ENCODE measurements at places on chromosomes 5 and 9.

DNA sequence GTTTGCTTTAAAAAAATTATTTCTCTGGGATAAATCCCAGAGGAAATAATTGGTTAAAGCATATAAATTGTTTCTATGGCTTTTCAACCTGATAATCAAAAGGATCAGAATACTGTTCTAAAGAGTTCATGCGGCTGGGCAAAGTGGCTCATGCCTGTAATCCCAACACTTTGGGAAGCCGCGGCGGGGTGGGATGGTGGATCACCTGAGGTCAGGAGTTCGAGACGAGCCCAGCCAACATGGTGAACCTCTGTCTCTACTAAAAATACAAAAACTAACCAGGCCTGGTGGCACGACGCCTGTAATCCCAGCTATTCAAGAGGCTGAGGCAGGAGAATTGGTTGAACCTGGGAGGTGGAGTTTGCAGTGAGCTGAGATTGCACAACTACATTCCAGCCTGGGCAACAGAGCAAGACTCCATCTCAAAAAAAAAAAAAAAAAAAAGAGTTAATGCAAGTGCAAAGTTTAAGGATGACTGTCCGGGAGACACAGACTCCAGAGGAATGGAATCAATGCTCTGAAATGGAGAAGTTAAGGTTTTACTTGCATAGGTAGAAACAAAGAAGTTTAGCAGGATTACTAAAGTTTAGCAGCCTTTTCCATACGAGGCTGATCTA, 16.6 kb upstream of the GRHPR start:
- no peak for DNase-seq

GRCh38 chr5:22567983-22568382, 285.2 kb downstream of the CDH12 start:
- DNase-seq = no peak

DNA sequence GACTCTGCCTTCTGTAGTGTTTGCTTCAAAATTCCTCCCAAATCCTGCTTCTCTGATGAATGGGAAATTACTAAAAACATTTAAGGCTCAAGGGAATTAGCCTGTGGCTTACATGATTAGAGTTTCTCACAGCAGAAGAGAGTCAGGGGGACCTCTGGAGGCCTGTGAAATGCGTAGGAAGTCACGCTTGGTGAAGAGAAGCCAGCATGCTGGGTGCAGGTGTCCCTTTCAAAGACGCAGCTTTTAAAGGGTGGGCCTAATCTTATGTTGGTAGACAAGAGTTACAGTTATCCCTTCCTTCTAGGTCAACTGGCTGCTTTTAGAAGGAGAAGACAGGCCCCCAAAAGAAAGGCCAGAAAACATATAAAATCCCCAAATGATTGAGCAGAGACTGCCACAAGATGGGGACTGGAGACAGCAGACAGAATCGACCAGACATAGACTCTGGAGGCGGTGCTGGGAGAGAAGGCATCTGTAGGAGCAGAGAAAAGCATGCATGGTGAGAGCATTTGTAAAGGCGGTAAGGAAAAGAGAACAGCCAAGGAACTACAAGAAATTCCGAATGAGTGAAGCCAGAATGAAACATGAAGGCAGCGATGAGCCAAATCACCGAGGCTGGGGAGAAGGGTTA, 42.3 kb downstream of the B4GALT1 start:
- DNase-seq = no peak

DNA sequence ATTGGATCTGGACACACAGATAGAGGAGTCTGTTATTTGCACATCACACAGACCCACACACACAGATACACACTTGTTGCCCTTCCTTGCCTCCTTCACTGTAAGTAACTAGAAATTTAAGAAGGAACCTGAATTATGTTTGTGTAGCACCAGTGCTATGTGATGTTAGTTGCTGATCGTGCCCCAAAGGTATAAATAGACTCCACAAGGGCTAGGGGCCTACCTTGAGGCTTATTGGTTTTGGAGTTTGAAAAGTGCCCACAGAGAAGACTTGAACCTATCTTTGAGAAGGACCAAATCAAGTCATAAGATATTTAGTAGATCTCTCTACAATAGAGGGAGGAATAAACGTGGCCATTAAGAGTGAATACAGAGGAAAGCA, 8.8 kb upstream of the TGFBI start:
- DNase-seq = no peak

DNA sequence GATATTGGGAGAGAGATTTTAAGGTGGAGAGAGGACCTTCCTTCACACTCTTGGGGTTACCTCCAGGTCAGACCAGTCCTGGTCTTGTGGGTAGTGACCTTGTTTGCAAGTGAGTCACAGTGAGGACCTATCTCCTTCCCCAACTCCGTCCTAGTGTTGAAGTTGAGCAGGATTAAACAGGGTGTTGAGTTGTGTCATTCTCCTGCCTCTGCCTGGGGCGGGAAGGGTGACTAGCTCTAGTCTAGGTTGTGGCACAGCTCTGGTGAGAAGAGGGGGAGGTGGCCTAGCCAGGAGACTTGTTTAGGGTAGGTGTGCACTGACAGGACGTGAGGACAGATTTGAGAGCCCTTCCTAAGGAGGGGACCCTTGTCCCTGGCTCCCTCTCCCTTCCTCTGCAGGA, 119.6 kb upstream of the PITX1 start:
- no peak for DNase-seq

DNA sequence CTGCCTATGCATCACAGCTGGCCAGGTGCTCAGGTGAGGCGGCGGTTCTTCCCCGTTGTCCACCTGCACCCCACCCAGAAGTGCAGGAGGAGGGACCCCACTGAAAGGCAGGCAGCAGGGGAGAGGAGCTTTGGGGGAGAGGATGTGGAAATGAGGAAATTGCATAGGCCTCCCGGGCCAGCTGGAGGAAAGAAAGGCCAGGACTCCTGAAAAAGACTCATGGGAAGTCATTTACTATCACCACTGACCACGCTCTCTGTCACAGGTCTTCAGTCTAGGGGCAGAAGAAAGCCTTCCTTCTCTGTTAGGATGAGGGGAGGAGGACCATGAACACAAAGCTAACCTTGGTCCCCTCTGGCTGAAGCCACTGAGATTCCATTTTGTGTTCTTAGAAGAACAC, 28.1 kb downstream of the KCNMB1 start:
- no peak for DNase-seq

DNA sequence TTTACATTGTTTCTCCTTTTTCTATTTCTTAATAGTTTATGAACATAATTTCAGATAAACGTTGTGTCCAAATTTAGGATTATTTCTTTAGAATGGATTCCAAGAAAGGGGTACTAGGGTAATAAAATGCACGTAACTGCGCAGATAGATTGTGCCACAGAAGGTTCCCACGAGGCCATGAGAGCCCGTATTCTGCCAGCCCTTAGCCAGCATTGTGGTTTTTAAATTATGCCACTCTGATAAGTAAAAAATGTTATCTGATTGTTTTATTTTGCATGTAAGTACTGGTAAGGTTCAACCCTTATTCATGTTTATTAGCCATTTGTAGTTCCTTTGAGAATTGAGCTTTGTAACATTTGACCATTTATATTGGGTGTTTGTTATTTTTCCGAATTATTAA, 88.7 kb downstream of the PRKACG start:
- DNase-seq = no peak

DNA sequence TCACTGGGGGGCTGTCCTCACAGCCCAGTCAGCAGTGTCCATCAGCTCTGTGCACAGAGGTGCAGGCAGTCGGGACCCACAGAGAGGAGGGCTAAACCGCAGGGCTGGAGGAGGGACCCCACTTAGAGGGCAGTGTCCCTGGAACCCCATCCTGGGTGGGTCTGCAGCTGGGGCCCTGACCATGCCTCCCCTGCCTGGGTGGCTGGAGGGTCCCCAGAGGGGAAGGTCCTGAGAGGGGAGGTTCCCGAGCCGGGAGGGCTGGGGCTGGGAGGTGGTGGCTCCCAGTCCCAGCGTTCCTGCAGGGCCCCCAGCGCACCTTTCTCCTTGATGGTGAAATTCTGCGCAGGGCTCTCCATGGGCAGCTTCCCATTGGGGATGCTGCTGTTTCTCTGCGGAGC, 32.7 kb downstream of the EXOC3 start:
- DNase-seq = no peak

- DNase-seq = no peak
Measured at GRCh38 chr5:98656125-98656795, 117.2 kb upstream of the RGMB start.

DNA sequence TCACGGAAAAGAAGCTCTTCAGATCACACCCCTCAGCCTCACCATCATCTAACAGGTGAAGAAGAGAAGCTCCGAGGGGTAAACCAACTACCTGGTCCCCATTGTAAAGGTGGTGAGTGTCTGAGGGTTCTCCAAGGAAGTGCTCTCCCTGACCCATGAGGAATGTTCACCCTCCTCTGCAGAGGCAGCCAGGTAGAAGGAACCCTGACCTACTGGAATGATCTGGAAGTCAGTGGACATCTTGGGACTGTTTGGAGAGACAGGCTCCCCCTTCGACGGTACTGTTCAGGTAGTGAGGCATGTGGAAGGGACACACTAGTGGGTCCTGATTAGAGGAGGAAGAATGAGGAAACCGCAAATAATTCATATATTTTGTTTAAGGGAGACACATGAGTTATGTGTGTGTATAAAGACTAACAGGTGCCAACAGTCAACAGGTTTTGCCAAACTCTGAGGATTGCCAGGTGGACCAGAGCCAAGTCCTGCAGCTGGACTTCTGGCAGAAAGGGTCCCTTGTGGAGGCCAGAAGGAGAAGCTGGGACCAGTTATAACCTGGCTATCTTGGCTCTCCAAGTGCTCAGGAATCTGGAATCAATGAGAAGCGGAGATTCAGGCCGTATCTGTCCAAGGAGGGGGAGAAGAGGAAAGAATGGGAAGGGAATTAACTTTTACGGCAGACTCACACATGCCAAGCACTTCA, 3.0 kb upstream of the ZBTB34 start:
- DNase-seq = no peak

DNA sequence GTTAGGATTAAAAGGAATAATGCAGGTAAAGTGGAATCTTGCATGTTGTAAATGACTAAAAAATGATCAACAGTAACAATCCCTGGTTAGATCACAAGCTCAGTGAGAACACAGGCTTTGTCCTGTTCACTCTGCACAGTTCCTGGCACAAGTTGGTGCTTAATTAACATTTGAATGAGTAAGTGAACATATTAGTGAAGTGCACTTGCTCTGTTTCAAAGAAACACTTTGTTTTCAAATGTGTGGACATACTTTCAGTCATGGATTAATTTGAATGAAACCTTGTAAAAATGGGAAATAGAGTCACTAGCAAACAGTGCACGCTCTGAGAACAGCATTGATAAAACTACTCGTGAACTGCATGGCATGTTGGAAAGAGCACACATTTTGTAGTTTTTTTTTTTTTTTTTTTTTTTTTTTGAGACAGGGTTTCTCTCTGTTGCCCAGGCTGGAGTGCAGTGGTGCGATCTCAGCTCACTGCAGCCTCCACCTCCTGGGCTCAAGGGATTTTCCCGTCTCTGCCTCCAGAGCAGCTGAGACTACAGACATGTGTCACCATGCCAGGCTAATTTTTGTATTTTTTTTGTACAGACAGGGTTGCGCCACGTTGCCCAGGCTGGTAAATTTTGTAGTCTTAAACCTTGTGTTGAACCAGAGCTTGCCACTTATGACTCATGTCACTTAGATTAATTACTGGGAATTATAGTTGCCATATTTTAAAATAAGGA, 159.9 kb downstream of the LURAP1L start:
- DNase-seq = no peak

DNA sequence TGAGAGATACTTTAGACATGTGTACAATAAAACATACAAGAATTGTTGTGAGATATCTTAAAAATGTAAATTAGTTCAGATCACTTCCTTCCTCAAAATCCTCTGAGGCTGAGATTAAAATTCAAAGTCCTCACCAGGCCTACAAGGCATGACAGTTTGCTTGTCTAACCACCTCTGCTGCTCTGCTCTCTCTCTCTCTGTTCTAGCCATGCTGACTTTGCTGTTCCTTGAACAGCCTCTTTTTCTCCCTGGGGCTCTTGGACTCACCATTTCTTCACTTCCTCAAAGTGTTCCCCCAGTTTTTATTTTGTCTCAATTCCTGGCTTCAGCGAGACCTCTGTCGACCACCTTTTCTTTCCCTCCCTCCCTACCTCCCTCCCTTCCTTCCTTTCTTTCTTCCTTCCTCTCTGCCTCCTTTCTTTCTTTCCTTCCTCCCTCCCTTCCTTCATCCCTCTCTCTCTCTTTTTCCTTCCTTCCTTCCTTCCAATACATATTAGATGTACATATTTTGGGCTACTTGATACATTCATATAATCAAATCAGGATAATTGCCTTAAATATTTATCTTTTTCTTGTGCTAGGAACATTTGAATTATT, 27.0 kb downstream of the CATSPER3 start:
- DNase-seq = no peak

DNA sequence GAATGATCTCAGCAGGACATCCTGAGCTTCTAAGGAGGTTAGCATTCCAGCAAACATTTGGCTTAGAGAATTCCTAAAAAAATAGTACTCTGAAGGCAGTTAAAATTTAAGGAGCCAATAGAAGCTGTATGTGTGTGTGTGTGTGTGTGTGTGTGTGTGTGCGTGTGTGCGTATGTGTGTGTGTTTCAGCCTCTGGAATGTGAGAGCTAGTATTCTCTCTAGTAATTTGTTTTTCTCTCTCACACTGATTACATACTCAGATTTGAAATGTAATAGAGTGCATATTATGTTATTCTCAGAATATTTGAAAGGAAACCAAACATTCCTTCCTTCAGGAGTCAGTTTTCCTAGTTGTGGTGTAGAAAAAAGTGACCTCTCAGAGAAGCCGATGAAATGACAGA, 279.6 kb downstream of the TMEM38B start:
- no peak for DNase-seq

- DNase-seq = no peak
Measured at GRCh38 chr5:110072651-110073050, 382.9 kb downstream of the MAN2A1 start.

- DNase-seq = no peak
Measured at GRCh38 chr5:102638316-102638715, 116.8 kb upstream of the PAM start.

- DNase-seq = no peak
Measured at GRCh38 chr5:173535976-173536639, 80.3 kb downstream of the BOD1 start.

GRCh38 chr5:2542821-2543220, 208.7 kb downstream of the IRX2 start:
- DNase-seq = no peak

GRCh38 chr5:27727254-27727653, 688.9 kb upstream of the CDH9 start:
- no peak for DNase-seq

DNA sequence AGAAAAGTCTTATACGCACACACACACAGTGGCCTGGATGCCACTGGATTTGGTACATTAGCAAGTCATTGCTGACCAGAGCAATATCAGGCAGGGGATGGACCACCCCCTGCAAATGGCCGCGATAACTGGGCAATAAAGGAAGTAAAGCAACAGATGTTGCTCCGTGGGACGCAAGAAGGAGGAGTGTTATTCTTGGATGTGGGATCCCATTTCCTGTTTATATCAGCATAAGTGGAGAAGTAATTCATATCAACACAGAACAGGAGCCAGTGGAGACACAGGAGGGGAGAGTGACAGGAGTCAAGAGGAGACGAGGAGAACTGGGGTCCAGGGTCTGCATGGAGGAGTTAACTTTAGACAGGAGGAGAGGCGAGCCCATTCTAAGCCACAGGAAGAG, 18.4 kb downstream of the RUFY1 start:
- no peak for DNase-seq
